ENCODE measurements at places on chromosomes 2 and 18.

DNA sequence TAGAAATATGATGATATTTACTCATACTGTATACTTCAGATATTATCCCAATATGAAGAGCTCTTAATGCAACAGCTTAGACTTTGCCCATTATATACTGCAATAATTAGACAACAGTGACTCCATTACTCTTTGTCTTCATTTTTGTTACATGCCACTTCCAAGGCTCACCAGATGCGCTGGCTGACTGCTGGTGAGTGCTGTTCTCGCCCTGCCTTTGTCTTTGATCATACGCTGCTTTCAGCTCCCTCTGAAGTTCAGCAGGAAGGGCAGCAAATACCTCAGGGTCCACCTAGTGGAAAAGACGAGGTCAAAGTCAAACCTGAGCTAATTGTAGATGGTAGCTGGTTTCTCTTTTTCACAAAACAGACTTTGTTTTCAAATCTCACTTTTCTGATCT, 66.3 kb downstream of the EIF5B start:
- DNase-seq, result peak; percentile 38

- no peak for DNase-seq
Measured at GRCh38 chr2:10934979-10935350, 23.2 kb downstream of the KCNF1 start.

DNA sequence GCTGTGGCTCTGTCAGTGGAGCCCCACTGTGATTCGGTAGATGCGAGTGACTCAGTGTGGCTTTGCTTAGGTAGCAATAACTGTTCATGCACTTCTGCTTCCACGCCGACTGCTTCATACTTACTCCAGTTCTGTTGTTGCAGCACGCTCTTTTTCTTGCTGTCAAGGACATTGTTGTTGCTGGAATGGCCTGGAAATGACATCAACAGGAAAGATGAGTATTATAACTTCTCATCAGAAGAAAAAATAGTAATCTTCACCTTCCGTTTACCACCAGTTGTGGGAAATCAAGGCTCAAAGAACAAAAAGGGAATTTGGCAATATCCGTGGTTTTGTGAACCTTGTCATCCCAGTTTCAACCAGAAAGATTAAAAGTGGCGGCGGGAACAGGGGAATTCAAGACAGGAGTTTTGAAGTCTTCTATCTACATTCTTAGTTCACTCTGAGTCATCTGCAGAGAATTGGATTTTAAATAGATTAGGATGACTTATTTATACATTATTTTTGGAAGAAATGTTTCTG, 8.3 kb downstream of the TM4SF20 start:
- DNase-seq, result peak; percentile 98

DNA sequence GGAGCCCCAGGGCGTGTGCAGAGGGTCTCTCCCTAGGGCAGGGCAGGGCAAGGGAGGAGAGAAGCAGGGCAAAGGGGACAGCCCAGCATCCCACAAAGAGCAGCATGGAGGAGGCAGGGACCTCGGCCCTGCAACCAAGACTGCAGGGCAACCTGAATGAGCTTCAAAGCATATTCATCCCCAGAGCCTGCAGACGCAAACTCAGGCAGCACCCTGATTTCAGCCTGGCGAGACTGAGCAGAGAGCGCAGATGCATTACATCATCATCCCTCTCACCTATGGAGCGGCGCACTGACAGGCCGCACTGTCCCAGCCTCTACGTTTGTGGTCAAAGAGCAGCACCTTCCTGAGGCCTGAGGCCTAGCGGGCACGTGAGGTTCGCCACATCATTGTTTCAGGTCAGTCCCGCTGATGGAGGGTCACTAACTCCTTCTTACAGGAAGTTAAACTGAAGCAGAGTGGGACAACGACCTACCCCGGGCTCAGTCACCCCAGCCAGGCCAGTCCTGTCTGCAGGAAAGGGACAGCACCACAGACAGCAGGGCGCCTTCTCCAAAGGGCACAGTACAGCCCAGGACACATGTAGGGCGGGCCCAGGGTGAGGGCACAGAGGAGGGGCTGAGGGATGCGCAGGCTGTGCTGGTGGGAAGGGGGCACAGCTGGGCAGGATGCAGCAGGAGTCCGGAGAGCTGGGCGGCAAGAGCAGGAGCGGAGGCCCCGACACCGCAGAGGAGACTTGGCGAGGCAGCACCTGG, 67.2 kb upstream of the RAB6C start:
- no peak for DNase-seq

GRCh38 chr2:53403792-53404413, 363.7 kb upstream of the CHAC2 start:
- peak; percentile 76 for DNase-seq
